ENCODE measurements at places on chromosomes 13 and 19.

GRCh38 chr13:91248249-91248648 lies 99.2 kb upstream of the MIR17HG start:
- DNase-seq, result no peak

- DNase-seq, result peak; percentile 64
These were observed 12.6 kb downstream of the LRRC4B start for GRCh38 chr19:50555450-50556281.

GRCh38 chr19:40523322-40524047 lies 53.2 kb upstream of the SHKBP1 start:
- peak; percentile 83 for DNase-seq

GRCh38 chr13:86491121-86491520 lies 691.9 kb upstream of the SLITRK6 start:
- no peak for DNase-seq

- no peak for DNase-seq
These were observed 947 bp downstream of the ATP4B start for GRCh38 chr13:113656831-113657671.

DNA sequence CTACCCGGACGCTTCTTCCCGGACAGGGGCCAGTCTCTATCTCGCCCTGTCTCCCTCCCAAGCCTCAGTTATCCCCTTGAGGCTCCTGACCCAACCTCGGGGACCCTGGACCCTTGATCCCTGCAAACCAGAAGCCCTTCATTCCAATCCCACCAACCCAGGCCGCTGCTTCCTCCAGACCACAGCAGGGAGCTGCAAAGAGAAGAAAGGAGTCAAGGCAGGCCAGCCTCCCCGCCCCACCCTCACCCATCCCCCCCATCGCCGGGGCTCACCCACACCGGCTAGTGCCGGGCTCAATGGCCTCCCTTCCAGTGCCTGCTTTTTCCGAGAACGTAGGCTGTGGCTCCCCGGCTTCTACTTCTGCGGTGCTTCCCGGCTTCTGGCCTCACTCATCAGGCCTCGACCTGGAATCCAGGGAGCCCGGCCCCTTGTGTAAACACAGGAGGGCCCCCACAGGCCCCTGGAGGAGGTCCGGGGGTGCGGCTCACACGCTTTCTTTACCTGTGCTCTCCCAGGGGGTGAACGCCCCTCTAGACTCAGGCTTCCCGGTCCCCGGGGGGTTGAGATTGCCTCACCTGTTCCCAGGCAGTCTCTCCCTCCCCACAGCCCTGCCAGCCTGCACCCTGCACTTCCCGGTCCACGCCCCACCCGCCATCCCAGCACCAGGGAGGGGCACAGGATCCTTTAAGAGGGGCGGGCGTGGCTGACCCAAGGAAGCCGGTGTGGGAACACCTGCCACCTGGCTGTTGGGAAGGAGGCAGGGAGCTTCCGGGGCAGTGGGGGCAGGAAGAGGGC lies at the start of gene FAM83E:
Gene FAM83E, minus strand, starts transcription at position 641 of the 795 bp plus-strand sequence. CDS start 1,704 bp downstream, outside the sequence.
- DNase-seq, result peak; percentile 63

GRCh38 chr19:41409288-41409687 lies 11.7 kb downstream of the BCKDHA start:
- no peak for DNase-seq

GRCh38 chr19:6987850-6988249 lies 33.4 kb downstream of the MBD3L2B start:
- no peak for DNase-seq

DNA sequence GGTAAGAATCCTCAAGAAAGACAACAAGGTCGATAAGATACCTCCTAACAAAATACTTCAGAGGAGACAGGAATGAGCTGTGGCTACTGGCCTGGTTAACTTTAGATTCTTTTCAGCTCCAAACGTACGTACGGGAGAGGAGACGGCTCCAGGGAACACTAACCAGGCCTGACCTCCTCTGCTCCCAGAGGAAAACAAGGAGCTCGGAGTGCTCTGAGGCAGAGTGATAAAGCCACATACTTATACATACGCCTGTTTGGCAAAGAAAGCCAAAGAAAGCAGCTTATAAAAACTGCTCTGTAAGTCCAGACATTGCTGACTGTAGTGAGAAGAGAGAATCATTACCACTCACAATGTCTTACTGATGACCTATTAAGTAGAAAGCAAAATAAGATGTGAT lies 263.9 kb downstream of the MZT1 start:
- DNase-seq, result no peak

DNA sequence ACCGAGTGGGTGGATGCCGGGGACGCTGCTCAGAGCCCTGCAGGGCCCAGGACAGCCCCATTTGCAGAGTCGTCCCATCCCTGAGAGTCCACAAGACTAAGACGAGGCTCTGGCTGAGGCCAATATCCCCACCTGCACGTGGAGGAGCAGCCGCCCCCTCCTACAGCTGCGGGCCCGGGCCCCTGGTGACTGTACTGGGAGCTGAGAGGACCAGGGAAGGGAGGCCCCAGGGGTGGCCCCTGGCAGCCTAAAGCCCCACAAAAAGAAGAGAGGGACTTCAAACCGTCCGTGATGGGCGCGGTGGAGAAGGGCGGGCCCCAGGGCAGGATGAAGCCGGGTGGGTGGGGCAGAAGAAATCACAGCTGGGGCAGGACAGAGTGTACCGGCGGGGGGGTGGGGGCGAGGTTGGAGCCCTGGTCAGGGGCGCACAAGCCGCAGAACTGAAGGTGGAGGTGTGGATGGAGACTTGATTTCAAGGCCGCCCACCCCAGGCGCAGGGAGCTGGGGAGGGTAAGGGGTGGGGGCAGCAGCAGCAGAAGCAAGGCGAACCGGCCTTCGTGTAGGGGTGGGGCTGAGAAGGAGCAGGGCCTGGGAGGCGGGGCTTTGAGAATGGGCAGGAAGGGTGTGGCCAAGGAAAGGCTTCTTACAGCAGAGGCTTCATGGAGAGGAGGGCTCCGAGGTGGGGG lies 12.9 kb downstream of the CFD start:
- peak; percentile 75 for DNase-seq

DNA sequence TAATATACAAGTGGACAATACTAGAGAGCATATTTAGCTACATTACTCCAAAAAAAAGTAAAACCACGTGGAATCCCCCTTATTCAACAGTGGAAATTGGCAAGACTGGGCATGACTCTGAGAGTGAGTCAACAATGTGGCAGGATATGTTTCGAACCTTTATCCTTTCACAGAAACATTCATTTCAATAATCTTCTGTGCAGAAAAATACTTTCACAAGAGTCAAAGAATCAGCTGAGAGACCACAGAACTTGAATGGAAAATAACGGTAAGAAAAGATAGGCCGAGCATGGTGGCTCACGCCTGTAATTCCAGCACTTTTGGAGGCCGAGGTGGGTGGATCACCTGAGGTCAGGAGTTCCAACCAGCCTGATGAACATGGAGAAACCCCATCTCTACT lies 25.1 kb upstream of the CD70 start:
- DNase-seq, result no peak

DNA sequence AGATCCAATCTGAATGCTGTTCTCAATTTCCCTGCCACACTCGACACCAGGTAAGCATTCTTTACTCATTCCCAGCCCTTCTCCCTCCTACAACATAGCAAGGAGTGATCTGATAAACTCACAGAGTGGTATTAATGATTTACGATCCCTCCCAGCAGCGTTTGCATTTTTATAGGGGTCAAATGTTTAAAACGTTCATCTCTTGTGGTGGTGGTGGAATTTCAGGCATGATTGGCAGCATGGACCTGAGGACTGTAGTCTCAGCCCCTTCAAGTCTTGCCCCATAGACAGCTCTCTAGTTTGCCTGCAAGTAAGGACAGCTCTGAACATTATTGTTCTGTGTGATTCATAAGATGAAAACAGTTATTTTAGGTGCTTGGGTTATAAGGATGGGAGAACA lies 565.7 kb downstream of the EFNB2 start:
- no peak for DNase-seq

GRCh38 chr13:50357586-50358118 lies 342.4 kb downstream of the KCNRG start:
- DNase-seq, result no peak

DNA sequence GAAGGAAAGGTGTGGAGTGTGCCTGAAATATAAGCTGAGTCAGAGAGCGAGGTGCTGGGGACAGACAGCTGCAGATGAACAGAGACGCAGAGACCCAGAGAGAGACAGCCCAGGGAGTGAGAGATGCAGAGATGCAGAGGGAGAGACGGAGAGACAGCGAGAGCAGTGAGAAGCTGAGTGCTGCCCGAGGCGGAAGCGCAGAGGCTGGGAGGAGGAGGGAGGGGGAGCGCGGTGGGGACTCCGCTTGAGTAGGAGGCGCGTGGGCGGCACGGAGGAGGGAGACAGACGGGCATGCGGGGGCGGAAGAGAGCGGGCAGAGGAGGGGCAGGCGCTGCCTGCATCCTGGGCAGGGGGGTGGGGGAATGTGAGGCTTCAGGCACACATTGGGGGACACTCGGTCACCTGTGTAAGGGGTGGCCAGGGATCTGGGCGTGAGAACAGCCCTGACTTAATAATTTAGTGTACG lies 25.7 kb downstream of the SLC8A2 start:
- peak; percentile 68 for DNase-seq

DNA sequence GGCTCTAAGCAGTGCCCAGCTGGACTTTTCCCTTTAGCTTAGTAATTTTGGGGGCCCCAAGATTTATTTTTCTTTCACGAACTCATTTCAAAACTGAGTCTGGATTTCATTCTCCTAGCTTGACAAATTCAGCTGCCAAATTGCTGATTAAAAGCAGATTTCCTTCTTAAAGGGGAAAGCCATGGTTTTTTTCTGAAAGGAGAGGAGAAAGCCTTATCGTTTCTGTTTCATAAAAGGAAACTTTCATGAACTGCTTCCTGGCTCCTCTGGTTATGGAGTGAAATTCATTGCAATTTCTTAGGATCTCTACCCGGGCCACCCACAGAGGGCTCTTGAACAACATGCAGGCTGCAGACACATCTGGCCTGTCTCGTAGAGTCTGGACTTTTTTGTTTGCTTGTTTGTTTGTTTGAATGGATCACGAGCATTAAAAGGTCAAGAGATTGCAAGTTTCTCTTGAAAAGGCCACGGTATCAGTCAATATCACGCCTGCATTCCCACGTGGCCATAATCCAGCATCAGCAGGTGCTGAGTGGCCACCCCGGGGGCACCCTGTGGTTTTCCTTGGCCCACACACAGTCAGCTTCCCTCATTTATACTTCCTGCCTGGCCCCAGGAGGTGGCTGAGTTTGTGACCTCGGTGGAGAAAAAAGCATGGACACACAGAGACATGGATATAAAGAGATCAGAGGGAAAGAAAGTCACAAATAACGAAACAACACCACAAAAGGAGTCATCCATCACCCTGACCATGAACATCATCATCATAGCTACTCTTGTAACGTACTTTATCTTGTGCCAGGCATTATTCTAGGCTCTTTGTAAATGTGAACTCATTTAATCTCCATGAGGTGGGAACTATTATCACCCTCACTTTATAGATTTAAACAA lies 10.5 kb upstream of the KLK4 start:
- DNase-seq, result no peak

GRCh38 chr13:51714663-51715168 lies 89.2 kb downstream of the DHRS12 start:
- DNase-seq, result no peak

- DNase-seq, result no peak
These were observed 72.0 kb downstream of the SPATA13 start for GRCh38 chr13:24232474-24232873.

DNA sequence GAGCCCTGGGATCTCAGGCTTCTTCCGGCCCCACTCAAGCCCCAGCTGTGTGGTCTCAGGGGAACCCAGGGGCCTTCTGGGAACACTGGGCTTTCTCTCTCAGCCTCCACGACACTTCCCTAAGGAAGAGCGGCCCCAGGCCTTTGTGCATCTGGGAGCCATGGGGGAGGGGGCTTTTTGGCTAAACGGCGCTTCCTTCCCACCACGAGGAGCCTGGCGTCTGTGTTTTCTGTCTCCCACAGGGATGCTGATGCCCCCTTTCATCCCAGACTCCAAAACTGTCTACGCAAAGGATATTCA lies 24.2 kb upstream of the TMEM255B start:
- no peak for DNase-seq

DNA sequence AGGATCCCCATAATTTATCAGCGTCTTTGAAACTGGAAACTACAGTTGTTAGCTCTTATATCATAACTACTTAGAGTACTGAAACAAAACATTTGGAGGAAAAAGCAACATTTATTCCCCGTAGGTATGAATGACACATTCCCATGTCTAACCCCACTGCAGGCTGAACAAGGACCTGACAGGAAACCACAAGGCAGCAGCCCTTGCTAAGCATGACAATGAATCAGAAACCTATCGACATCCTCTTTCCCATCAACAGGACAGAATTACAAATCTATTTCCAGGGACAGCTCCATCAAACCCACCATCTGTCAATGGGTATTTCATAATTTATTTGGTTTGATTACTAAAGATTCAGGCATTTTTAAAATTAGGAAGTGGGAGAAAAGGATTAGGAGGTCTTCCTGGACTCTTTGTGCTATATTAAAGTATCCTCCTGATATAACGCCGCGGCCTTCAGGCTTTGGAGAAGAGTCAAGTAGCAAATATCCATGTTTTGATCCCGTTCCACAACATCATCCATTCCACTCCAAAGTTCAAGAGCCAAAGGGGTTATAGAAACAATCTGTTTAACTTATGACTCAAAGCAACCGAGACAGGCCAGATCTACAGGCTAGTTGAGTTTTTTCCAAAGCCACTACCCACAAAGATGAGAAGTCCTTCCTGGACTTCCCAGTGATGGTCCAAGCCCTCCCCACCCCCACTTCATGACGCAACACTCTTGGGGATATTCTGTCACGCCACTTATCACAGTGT lies 51.1 kb downstream of the FAM216B start:
- no peak for DNase-seq

DNA sequence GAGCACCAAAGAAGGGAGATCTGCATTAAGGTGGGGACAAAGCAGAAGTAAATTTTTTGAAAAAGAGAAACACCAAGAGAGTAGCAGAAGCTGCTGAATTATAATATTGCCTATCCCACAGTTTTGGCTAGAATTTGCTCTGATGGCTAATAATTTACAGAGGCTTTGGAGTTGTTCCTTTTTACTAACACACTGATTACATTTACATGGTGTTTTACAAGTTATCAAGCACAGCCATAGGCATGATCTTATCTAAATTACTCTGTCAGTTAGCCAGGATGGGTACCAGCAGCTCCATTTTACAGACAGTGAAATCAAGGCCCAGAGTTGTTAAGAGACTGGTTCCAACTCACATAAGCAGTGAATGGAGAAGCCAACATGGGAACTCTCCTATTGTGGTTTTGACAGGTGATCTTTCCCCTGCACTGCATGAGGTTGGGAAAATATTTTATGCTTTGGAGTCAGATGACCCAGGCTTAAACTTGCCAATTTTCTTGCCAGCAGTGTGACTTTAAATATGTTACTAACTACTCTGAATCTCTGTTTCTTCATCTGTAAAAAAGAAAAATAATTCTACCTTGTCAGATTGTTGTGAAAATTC lies 33.5 kb upstream of the ESD start:
- DNase-seq, result no peak
